SK-N-DZ (cell line): ENCODE measurements at places on chromosomes 2 and 18.

- no peak for DNase-seq
These were observed 88.9 kb upstream of the THOC1 start for GRCh38 chr18:356778-357177.

GRCh38 chr2:132797556-132797955 is 127.6 kb upstream of the LYPD1 start:
- DNase-seq: no peak

DNA sequence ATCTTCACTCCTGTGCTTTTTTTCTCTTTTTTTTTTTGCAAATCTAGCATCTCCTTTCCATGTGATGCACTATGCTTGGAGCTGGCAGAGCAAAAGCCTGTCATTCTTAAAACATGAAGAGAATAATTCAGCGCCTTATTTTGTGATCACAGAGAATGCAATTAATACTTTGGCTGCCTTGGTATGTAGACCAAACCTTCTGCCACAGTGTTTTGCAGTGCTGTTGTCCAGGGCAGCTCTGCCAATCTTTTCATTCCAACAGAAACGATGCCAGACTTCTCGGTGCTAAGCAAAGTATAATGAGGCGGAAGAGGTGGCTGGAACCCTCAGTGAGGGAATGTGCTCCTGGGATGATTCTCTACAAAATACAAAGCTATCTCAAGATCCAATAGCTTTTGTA is 25.6 kb downstream of the BCL2 start:
- DNase-seq: no peak

GRCh38 chr2:99960790-99961189 is 181.6 kb downstream of the AFF3 start:
- DNase-seq: no peak

- no peak for DNase-seq
These were observed 69.4 kb downstream of the ZDBF2 start for GRCh38 chr2:206343816-206344215.

- DNase-seq: no peak
These were observed 120.2 kb downstream of the NFATC1 start for GRCh38 chr18:79515944-79516351.

DNA sequence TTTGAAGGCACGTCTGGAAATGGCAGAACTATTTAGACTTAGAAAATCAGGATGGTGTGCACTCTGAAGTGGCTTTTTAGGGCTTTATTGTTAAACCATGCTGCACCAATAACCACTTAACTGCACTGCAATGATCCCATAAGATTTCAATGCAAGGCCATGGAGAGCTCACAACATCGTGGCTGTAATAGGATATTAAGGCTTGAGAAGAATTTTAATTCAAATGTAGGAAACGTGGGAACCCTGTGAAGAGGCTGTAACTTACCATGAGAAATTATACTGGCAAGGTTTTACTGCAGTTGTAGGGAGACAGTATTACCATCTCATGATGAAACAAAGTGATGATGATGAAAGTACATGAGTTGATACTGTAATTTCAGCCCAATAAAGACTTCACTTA is 242.5 kb downstream of the AFF3 start:
- no peak for DNase-seq

DNA sequence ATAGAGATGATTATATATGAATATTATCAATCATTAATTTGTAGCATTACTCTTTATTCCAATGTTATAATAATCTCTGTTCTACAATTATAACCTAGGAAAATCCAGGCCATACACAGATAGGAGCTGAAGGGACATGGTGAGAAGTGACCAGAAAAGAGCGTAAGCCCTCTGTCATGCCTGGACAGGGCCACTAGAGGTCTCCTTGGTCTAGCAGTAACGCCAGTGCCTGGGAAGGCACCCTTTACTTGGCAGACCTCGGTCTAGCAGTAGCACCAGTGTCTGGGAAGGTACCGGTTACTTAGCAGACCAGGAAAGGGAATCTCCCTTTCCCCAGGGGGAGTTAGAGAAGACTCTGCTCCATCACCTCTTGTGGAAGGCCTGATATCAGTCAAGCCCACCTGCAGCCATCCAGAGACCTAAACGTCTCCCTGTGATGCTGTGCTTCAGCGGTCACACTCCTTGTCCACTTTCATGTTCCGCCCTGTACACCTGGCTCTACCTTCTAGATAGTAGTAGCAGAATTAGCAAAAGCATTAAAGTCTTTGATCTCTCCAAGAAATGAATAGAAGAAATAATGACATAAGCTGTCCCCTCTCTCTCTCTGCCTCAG is 447.5 kb upstream of the FSIP2 start:
- DNase-seq: peak; percentile 64

DNA sequence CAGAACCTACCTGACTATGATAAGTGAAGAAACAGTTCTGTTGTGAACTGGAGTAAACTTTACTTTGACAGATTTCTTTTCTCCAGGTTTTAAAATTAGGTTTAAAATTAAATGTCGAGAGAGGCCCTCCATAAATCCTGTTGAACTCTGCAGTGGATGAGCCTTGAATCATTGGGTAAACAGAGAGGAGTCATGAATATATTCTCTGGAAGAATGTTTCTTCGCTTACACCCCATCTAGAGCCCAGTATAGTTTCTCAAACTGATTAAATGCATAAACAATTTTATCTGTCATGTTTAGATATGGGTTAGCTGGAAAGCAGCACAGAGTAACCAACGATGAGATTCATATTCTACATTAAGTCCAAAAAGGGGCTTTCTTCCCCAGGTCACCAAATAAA is 84.0 kb downstream of the ZAP70 start:
- DNase-seq: no peak

GRCh38 chr2:127893494-127893893 is 7.7 kb upstream of the AMMECR1L start:
- DNase-seq: no peak

DNA sequence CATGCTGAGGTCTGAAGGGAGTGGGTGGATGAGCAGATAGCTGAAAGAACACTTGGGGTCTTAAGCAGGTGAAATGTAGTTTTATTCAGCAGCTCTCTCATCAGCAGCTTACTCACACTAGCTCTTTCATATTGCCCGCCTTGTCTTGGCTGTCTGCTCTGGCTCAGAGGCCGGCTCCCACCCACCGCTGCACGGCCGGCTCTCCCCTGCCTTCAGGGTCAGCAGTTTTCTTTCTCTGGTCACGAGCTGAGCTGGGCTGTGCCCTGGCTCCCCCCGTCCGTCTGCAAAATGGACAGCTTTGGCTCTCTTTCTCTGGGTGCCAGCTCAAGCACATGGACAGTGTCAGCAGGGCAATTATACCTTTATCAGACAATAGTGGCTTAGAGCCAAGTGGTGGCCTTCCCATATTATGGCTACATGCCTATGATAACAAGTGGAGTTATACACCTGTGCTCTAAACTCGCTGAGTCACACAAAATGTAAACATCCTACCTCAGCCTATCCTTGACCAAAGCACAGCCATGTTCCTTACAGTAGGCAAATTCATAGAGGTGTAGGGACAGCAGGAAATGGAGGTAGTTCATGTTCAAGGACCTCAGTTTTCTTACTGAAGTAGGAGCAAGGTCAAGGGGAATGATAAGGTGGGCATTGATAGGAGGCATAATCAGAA is 224.8 kb downstream of the SOCS6 start:
- DNase-seq: no peak

GRCh38 chr2:190625691-190626090 is 23.2 kb upstream of the NAB1 start:
- no peak for DNase-seq

- no peak for DNase-seq
These were observed 6.9 kb upstream of the GPR155 start for GRCh38 chr2:174493549-174494331.

- DNase-seq: peak; percentile 63
These were observed 47.3 kb downstream of the C2orf42 start for GRCh38 chr2:70143314-70144150.

- peak; percentile 51 for DNase-seq
These were observed 51.4 kb upstream of the RIOK3 start for GRCh38 chr18:23401400-23402347.

GRCh38 chr2:32229635-32230034 is 35.1 kb downstream of the NLRC4 start:
- DNase-seq: no peak

DNA sequence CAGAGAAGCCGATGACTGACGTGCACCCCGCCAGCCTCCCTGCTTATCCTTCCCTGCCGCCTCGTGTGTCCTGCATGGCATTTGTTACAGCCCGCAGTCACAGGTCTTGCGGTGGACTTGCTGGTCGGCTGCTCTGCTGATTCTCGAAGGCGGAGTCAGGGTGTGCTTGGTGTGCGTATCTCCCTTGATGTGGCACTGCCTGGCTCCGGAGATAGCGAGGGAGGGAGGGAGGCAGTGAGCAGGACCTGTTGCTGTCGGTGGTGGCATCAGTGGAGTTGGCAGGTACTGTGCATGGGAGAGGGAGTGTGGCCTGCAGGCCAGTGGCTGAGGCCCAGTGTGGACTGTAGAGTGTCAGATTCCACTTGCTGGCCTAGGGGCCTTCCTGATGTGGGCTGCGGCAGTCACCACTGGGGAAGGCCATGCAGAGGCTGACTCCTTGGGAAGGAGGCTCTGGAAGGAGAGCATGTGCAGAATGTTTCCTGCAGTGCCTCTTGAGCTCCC is 198.9 kb downstream of the AGAP1 start:
- DNase-seq: no peak

GRCh38 chr2:16613539-16614011 is 52.1 kb downstream of the CYRIA start:
- DNase-seq: peak; percentile 30

GRCh38 chr2:70907130-70908057 is 28.3 kb upstream of the ATP6V1B1 start:
- no peak for DNase-seq

- no peak for DNase-seq
These were observed 21.6 kb upstream of the SLC35G4 start for GRCh38 chr18:11587846-11588245.

- DNase-seq: no peak
These were observed 212.3 kb downstream of the CDH20 start for GRCh38 chr18:61545281-61546245.

- DNase-seq: no peak
These were observed 44.4 kb downstream of the ALPK2 start for GRCh38 chr18:58584200-58585127.

- no peak for DNase-seq
These were observed 1095.7 kb upstream of the ZEB2 start for GRCh38 chr2:145615626-145616025.

DNA sequence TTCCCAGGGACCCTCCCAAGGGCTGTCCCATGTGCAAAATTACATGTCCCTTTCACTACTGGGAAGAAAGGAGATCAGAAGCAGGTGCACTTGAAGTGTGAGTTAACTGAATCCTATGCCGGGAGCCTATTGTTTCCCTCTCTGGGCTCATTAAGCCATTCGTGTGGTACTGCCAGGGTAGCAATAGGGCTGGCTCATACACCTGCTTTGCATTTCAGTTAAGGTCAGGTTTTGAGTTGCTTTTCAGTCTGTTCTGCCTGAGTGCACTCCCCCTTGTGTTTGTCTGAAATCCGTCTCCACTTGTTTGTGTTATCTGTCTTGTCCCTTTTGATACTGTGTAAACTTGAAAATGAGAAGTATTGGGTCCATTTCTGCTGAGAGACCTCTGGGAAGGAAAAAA is 1232.6 kb upstream of the NRXN1 start:
- DNase-seq: no peak

DNA sequence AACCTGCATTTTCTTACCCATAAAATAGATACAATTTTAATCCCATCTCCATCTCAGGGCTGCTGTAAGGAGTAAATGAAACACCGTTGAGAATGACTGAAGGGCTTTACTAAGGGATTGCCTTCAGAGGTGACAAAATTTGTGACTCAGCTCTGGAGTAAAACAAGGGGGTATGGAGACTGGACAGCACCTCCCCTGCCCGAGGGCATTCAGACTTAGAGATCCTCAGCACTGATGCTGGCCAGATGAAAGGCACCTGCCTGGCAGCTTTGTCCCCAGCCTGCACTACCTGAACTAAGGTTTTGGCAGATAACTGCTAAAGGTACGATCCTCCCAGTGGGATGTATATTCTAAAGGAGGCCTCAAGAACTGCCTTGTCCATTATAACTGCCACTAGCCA is 105.9 kb upstream of the STPG4 start:
- no peak for DNase-seq

DNA sequence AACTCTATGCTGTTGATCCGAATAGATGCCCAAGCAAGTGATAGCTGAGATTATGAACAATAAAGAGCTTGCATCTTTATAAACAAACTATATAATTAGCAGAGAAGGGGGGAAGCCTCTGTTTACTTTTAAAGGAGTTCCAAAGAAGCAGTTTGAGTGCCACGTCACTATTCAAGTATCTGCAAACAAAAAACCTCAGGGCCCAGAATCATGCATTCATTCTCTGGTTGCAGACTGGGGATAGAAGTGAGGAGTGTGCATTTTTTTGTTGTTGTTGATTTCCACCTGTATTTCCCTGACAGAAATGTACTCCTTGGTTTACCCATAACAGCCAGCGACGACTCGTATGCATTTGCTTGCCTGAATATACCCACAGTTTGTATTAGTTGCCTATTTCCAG is 264.3 kb downstream of the PTGR3 start:
- no peak for DNase-seq

- no peak for DNase-seq
These were observed 155.6 kb upstream of the CCDC68 start for GRCh38 chr18:55114876-55115275.

DNA sequence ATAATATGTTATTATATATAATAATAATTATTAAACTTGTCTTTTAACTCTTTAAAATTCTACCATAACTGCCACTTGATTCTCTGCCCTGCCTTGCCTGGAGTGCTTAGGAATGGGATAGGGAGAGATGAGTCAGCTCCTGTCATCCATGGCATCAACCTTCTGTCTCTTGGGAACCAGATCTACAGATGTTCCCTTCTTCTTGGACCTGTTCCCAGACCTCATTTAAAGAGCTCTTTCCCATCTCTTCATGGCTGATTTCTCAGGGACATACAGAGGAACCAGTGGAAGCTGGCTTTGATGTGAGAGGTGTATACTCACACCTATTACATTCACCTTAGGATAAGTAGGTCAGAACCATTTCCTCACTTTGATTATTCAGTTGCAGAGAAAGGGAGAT is 155.3 kb upstream of the MYO3B start:
- DNase-seq: no peak

- peak; percentile 2 for DNase-seq
These were observed 52.7 kb upstream of the SCYGR2 start for GRCh38 chr2:227545990-227546389.
